Caco-2 (cell line): ENCODE measurements at places on chromosomes 1 and 21. TPM values are rescaled to one million over a fixed set of nuclear protein-coding genes. Genes with fewer than 3 reads are reported as not detected.

GRCh38 chr1:49465486-49466185 lies 558.1 kb downstream of the AGBL4 start:
- no peak for DNase-seq
- H3K4me3 ChIP-seq: no peak overlapping the region
- H3K36me3 ChIP-seq: no peaks in the 10 kb centered on the region
- H3K27me3 ChIP-seq: no peaks in the 10 kb centered on the region
- H3K27ac ChIP-seq: no peak overlapping the region

DNA sequence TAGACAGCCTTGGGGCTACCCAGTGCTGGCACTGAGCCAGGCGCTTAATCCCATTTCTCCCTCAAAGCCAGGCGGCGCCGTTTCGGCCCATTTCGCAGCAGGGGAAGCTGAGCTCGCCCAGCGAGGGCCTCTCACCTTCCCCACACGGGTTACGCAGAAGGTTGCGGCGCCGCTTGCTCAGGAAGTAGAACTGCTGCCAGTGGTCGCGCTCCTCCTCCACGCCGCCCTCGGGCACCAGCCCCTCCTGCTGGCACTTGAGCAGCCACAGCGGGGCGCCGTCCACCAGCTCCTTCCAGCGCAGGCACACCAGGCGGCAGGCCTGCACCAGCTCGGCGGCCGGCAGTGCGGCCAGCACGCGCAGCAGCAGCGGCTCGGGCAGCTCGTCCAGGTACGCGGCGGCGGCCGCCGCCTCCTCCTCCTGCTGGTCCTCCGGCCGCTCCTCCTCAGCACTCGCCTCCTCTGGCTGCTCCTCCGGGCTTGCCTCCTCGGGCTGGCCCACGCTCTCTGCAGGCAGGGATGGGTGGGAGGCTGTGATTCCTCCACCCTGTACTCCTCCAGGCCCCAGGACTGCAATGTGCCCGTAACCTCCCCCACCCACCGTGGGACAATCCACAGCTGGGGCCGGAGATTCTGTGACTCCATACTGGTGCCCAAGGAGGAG lies 3.8 kb downstream of the FBXO2 start:
- DNase-seq: no peak
- no peak overlapping the region for H3K4me3 ChIP-seq
- H3K27ac ChIP-seq: peak overlapping the region; percentile 46
- H3K27me3 ChIP-seq: no peaks in the 10 kb centered on the region

- H3K4me1 ChIP-seq: peaks cover 22% of the 10 kb centered on the region
- no peak overlapping the region for H3K4me3 ChIP-seq
- no peaks in the 10 kb centered on the region for H3K27me3 ChIP-seq
- DNase-seq: no peak
- no peaks in the 10 kb centered on the region for H3K36me3 ChIP-seq
- no peak overlapping the region for H3K27ac ChIP-seq
These were observed 842 bp upstream of the SPRR2A start for GRCh38 chr1:153058154-153058553.

DNA sequence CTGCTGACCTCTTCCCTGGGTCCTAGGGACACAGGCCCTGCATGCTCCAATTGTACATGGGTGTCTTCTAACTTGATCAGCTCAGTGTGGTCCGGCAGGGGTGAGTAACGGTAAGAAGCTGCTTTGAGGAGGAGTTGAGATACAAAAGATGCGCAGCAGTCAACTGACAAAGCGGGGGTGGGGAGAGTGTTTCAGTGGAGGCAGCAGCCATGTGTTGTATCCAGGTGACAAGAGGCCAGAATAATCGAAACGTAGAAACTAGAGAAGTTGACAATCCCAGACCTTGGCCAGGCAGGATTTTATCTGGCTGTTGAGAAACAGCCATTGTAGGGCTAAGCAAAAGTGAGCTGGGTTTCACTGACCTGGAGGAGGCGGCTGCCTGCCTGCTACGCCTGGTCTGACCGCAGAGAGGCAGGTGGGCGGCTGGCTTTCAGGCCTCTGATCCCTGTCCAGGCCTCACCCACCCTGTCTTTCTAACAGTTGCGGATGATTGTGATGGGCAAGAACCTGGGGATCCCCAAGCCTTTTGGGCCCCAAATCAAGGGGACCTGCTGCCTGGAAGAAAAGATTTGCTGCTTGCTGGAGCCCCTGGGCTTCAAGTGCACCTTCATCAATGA lies 28.8 kb downstream of the PADI6 start:
- H3K27ac ChIP-seq: no peak overlapping the region

DNA sequence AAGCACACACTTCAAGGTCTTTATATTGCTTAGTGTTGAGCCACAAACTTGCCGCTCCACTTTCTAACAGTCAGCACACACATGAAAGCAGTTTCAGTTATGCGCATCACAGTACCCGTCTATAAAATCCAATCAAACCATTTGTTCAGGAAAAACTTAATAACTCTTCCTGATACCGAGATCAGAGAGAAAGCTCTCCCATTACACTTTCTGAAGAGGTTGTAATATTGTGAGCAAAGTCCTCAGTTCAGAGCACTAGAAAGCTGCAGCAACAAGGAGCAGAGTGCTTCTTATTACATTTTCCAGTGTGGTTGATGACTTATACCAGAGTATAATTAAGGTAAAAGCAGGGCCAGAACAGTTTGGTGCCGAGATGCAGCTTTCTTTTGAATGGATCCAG lies 102.8 kb upstream of the F3 start:
- H3K27me3 ChIP-seq: no peaks in the 10 kb centered on the region
- H3K27ac ChIP-seq: no peak overlapping the region
- H3K4me3 ChIP-seq: no peak overlapping the region

- DNase-seq: no peak
- H3K27ac ChIP-seq: no peak overlapping the region
- H3K4me1 ChIP-seq: no peaks in the 10 kb centered on the region
- no peaks in the 10 kb centered on the region for H3K36me3 ChIP-seq
- no peak overlapping the region for H3K4me3 ChIP-seq
These were observed 1657.8 kb downstream of the MRPL39 start for GRCh38 chr21:23949493-23949892.

DNA sequence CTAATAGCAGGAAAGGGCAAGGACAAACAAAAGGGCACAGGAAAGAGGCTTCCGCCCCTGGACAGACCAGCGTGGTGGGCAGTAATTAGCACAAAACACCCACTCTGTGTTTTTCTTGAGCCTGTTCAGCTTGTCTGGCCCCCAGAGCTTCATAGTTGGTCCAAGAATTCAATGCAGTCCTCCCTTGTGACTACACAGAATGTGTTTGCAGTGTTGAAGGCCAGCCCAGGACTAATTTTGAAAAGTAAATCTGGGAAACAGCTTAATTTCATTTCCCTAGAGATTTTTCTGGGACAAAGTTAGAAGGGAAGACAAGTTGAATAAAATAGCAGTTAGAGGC lies 49.2 kb upstream of the LMO4 start:
- no peaks in the 10 kb centered on the region for H3K4me1 ChIP-seq
- no peak overlapping the region for H3K4me3 ChIP-seq
- H3K27ac ChIP-seq: no peak overlapping the region
- H3K27me3 ChIP-seq: no peaks in the 10 kb centered on the region
- no peaks in the 10 kb centered on the region for H3K36me3 ChIP-seq

- H3K27ac ChIP-seq: peak overlapping the region; percentile 97
- peak; percentile 42 for DNase-seq
- H3K36me3 ChIP-seq: 0 out of 2 replicates have a peak, but pooled peaks cover 2% of the 10 kb centered on the region
- peaks cover 46% of the 10 kb centered on the region for H3K4me1 ChIP-seq
- H3K4me3 ChIP-seq: no peak overlapping the region
These were observed 68.0 kb downstream of the SMYD2 start for GRCh38 chr1:214349008-214349407.

DNA sequence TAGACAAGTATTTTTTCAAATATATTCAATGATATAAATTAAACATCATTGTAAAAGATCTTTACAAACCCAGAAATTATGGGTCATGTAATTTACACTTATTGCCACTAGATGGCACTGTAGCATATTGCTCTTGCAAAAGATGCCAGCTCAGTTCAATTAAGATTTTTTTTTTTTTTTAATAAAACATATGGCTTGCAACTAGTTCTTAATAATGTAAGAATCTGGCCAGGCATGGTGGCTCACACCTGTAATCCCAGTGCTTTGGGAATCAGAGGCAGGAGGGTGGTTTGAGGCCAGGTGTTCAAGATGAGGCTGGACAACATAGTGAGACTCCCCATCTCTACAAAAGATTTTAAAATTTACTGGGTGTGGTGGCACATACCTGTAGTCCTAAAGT lies 49.4 kb upstream of the DESI2 start:
- H3K4me3 ChIP-seq: no peak overlapping the region
- no peaks in the 10 kb centered on the region for H3K4me1 ChIP-seq
- H3K27me3 ChIP-seq: no peaks in the 10 kb centered on the region
- no peak overlapping the region for H3K27ac ChIP-seq
- H3K36me3 ChIP-seq: no peaks in the 10 kb centered on the region

GRCh38 chr1:192552760-192553191 lies 22.8 kb upstream of the RGS1 start:
- H3K4me3 ChIP-seq: no peak overlapping the region
- no peak overlapping the region for H3K27ac ChIP-seq
- no peak for DNase-seq
- H3K36me3 ChIP-seq: no peaks in the 10 kb centered on the region
- H3K4me1 ChIP-seq: no peaks in the 10 kb centered on the region

- no peak overlapping the region for H3K27ac ChIP-seq
- H3K4me3 ChIP-seq: no peak overlapping the region
- H3K36me3 ChIP-seq: no peaks in the 10 kb centered on the region
- H3K27me3 ChIP-seq: no peaks in the 10 kb centered on the region
These were observed 163.3 kb upstream of the ADAMTS5 start for GRCh38 chr21:27130154-27130553.

GRCh38 chr21:15301736-15302135 lies 236.9 kb upstream of the NRIP1 start:
- H3K27me3 ChIP-seq: no peaks in the 10 kb centered on the region
- no peak overlapping the region for H3K27ac ChIP-seq
- H3K4me1 ChIP-seq: no peaks in the 10 kb centered on the region
- no peak overlapping the region for H3K4me3 ChIP-seq
- DNase-seq: no peak
- no peaks in the 10 kb centered on the region for H3K36me3 ChIP-seq

BARHL2 gene
- not detected in 2 replicates for total RNA-seq

PDC gene
- total RNA-seq: not detected in 2 replicates

LEPR gene
- total RNA-seq: 1.5 and 1.9 TPM in 2 replicates

RIPK4 gene
- 24.1 and 25.4 TPM in 2 replicates for total RNA-seq

S100A2 gene
- total RNA-seq: 2.4 and 3.0 TPM in 2 replicates

B3GALNT2 gene
- total RNA-seq: 35.5 and 35.9 TPM in 2 replicates

AIM2 gene
- not detected in 2 replicates for total RNA-seq
